Effector memory CD4-positive, alpha-beta T cell (primary cell): ENCODE measurements at places on chromosomes 4 and X.

DNA sequence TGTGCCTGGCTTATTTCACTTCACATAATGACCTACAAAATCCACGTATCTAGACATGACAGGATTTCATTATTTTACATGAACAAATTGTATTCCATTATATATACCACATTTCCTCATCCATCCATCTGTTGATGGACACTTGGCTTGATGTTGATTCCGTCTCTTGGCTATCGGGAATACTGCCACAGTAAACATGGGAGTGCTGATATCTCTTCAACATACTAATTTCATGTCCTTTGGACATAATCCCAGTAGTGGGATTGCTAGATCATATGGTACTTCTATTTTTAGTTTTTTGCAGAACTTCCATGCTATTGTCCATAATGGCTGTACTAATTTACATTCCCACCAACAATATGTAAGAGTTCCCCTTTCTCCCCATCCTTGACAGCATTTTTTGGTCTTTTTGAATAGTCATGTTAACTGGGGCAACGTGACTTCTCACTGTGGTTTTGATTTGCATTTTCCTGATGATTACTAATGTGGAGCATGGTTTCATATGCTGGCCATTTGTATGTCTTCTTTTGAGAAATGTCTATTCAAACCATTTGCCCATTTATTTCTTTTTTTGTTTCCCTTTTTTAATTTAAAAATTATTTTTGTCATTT is 68.9 kb downstream of the HTRA3 start:
- no peak for DNase-seq

GRCh38 chrX:129037389-129037788 is 485.9 kb downstream of the SMARCA1 start:
- no peak for DNase-seq

GRCh38 chrX:148134578-148134977 is 153.4 kb downstream of the FMR1NB start:
- DNase-seq = no peak

DNA sequence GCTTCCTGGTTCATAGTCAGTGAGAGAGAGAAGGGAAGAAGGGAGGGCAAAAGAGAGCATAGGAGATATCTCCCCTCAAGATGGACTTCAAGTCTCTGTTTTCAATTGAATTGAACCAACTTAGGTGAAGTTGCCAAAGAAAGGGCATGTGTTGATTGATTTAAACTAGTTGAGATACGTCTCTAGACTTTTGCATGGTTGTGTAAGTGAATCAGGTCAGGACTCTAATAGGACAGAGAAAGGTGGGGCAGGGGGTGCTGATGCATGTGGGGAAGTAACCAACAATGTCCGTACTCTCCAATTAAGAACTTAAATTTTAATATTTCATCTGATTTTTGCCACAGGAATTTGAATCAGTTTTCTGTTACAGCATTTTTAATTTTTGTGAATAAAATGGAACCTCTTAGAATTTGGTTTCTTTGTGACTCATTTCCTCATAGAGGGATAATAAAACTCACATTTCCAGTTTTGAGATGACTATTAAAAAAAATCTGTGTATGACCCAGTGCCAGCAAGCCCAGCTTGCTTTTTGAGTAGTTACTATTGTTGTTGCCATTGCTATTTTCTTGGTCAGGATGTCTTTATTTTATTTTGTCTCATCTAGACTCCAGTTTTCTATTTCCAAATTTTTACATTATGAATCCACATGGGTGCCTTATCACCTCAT is 37.3 kb downstream of the SLIT2 start:
- DNase-seq = no peak

- DNase-seq = no peak
These were observed 661.8 kb upstream of the MAGEB2 start for GRCh38 chrX:29553542-29553941.

DNA sequence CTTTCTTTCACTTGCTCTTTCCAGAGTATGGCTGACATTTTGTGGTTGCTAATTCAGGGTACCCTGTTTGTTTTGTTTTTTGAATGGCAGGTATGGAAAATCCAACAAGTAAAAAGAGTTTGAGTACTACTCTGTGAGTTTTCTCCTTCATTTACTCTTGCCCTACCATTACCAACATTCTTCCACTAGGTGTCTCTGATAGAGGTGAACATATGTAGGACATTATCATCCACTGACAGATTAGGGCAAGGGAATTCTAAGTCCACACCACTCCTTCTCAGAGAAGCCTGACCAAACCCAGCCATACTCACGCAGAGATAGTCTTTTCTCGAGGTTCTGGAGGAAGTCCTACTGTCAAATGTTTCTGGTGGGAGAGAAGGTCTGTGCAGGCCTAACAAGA is 36.7 kb upstream of the HDAC8 start:
- DNase-seq = no peak

DNA sequence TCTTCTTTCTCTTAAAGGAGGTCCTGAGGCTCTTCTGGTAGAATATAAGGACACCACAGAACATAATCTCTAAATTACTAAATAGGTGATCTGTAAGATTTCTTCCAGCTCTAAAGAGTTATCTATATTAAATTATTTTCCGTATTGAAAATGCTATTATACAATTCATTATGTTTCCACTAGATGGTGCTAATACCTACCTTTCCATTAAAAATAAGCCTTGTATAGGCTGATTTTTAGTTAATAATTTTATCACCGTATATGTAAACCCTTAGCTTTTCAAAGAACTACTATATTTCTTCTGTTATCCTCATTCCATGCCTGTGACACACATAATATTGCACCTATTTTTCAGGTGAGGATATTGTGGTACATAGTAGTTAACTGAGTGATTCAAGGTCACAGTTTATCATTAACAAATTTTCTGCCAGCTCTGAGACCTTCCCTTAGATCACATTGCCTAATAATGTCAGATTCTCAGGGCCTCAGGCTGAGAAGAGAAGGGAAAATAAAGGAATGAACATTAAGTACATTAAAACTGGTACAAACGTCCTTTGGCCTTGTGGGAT is 138.8 kb downstream of the TEX11 start:
- DNase-seq = no peak

GRCh38 chr4:77538574-77539157 is 67.0 kb upstream of the CXCL13 start:
- no peak for DNase-seq

DNA sequence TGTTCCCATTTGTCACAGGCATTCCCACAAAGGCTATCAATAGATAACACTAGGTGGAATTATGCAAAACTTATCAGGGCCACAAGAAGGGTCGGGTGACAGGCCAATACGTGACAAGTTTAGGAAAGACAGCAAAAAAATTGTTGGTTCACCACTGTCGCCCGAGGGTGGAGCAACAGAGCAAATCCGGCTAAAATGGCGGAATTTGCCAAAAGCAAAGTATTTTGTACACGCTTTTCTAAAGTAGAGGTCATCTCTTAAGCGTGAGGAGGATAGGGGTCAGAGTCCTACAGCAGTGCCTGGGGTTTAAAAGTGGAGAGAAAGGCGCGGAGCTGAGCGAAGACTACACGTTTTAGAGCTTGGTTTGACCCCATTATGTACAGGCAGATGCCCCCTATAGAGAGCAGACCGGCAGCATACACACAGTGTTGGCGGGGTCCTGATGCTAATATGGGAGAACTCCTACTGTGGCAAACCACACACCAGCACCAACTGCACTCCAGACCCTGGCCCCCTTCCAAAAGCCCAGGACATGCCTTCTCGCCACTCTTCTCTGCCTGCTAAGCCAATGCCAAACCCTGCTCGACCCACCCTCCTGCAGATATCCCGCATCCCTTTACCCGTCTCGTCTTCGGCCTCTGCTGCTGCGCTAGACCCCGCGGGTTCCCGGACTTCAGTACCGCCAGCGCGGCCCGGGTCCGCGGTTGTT is 733 bp downstream of the CCNA2 start:
- DNase-seq = peak; percentile 12
